ENCODE measurements at places on chromosomes 3 and 15.

- no peak for DNase-seq
These were observed 61.2 kb downstream of the VPS8 start for GRCh38 chr3:184873141-184873540.

DNA sequence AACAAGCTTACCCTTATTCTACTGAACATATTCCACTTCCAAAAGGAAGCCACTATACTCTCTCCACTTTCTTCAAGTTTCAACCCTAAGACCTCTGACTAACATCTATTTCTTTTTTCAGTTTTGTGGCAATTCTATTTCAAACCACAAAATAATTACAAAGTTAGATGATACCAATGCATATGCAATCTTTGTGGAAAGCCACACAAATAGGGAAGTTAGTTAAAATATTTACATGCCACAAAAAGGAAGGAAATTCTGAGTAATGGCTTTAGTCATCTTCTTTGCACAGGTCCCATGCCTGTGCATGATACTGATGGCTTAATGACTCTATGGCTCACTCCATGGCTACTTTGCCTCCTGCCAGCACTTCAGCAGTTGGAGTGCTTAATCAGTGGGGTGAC, 57.0 kb upstream of the MCTP2 start:
- DNase-seq = no peak

GRCh38 chr3:53104762-53105161, 25.5 kb downstream of the RFT1 start:
- DNase-seq = no peak

DNA sequence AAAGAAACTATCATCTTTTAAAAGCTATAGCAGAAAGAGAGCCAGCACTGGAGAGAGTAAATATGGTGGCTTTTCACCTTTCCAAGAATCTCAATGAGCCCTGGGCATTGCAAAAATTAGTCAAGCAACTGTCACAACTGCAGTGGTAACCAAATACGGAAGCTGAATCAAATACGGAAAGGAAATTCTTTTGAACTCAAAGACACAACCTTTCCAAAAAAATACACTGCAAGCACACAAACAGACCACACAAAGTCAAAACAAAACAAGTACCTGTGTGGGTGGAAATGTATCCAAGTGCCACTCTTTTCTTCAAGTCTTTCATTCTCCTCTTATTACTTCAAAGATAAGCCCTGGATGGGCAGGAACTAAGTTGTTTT, 17.6 kb downstream of the VGLL4 start:
- no peak for DNase-seq

- no peak for DNase-seq
These were observed 61.2 kb upstream of the NEO1 start for GRCh38 chr15:72991026-72991425.

GRCh38 chr3:180802837-180803236, 109.6 kb upstream of the FXR1 start:
- DNase-seq = no peak

DNA sequence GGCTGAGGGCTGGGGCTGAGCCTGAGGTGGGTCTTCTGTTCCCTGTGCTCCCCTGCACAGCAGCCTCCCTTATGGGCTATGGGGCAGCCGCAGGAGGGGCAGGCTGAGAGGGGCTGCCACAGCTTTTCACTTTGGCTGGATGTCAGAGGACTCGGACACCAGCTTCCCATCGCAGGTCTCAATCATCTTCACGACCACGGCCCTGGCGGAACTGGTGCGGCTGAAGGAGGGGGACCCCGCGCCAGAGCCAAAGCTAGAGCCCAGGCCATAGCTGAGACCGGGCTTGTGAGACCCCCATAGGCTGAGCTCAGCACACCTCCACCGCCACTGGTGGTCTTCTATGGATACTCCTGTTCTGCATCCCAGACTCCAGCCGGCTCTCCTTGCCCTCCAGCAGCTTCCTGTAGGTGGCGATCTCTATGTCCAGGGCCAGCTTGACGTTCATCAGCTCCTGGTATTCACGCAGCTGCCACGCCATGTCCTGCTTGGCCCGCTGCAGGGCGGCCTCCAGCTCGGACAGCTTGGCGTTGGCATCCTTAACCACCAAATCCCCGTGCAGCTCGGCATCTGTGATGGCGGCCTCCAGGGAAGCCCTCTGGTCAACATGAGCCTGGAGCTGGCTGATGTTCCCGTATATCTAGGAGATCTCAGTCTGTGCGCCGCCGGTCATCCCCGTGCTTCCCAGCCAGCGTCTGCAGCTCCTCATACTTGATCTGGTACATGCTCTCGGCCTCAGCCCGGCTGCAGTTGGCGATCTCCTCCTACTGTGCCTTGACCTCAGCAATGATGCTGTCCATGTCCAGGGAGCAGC, 181.7 kb upstream of the SYNPR start:
- no peak for DNase-seq

- peak; percentile 33 for DNase-seq
These were observed 525 bp downstream of the SETD2 start for GRCh38 chr3:47163169-47164006.

DNA sequence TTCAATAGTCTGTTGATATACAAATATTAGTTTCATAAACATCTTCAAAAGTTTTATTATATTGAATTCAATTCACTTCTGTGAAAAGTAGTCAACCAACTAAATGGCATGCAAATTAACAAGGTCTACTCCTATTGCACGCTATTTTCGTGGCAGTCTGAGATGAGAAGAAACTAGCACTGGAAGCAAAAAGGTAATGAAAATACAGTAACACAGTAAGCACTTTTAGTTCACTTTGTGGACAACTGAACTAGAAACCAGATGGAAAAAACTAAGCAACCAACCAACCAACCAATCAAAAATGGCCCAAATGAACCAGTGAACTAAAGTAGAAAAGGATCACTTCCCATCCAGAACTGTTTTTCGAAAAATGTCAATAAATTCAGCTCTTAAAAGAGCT, 55.7 kb upstream of the ACTC1 start:
- no peak for DNase-seq

- DNase-seq = no peak
These were observed 265.6 kb upstream of the THBS1 start for GRCh38 chr15:39315206-39315850.

DNA sequence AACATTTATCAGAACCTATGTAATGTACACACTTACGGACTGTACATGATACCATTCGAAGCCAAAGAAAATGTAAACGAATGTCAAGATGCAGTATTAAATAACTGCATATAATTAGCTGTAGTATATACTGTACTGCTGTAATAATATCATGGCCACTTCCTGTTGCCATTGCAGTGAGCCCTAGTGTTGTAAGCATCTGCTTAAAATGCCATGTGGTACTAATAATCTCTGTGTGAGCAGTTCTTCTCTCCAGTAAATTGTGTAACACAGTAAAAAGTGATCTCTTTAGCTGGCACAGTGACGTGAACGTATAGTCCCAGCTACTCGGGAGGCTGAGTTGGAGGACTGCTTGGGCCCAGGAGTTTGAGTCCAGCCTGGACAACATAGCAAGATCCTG, 8.6 kb downstream of the SPG11 start:
- DNase-seq = no peak

GRCh38 chr15:68209735-68210408, 4.7 kb upstream of the CALML4 start:
- no peak for DNase-seq

GRCh38 chr3:98732286-98733052, 30.7 kb upstream of the ST3GAL6 start:
- DNase-seq = peak; percentile 34

DNA sequence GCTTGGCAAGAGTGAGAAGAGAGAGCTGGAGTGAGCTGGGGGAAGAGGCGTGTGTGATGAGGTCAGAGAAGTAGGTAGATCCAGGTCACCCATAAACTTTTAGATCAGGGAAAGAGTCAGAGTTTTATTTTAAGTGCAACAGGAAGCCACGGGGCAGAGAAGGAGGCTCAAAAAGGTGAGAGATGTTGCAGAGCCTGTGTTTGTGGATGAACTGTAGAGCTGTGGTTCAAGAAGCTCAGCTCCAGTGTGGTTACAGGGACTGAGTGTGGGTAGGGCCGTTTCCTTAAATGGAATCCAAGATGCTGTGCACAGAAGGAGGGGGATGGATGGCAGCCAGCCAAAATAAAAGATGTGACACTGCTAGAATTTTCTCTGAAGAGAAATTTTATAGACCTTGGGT, 337.2 kb downstream of the SATB1 start:
- DNase-seq = no peak

Data from right lung (tissue), 10 donors.